ENCODE measurements at places on chromosomes 5 and 9.

DNA sequence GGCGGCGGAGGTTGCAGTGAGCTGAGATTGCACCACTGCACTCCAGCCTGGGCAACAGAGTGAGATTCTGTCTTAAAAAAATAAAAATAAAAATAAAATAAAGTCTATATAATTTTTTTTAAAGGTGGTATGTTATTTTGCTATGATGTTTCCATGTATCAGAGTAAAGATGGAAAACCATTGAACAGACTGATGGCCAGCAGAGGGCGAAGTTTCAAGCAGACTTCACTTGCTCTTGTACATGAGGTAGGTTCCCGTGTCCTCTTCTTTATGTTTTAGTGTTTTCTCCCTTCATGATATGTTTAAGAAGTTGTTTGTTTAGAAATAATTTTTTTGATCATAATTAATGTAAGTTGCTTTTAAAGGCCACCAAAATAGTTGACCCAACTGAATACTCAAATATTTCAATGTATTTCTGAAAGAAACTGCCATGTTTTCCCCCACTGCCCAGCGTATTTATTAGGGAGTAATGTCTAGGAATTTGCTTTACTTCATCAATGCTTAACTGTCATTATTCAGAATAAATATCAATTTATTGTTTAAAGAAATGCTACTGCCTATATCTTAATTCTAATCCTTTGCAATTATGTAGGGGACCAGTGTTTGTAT, 146.4 kb downstream of the HACD4 start:
- peak; percentile 65 for DNase-seq

DNA sequence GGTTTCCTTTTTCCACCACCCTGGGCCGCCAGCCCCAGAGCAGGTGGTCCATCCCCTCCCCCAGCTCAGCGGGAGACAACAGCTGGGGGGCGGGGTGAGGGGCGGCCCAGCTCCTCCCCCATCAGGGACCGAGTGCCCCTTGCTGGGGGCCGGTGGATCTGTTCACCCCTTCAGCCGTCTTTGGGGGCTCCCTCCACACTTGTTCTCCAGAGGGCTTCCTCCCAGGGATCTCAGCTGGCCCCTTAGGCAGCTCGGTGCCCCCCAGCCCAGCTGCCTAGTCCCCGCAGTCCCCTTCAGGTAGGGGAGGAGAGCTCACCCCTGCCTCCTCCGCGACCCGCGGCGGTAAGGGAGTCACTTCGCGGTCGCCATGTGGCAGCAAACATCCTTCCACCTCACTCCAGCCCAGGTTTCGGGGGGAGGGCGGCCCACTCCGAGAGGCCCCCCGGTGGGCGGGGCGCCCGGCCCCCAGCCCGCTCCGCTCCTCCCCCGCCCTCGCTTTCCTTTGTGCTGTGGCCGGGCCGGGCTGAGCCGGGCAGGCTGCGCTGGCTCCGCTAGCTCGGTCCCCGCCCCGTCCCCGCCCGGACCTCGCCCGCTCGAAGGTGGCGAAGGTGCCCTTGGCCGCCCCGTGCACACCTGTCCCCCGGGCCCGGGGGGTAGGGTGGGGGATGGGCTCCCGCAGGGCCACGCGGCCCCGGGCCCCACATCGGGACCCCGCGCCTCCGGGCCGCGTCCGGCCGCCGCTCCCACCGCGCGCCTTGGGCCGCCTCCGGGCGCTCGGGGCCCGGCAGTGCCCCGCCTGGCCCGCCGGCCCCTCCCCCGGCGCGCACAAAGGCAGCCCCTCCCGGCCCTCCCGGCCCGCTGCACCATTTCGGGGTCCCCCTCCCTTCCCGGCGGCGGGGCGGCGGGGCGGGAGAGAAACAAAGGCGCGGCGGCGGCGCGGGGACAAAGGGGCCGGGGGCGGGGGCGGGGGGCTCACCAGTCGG, 683 bp downstream of the DBN1 start:
- DNase-seq, result peak; percentile 66

- DNase-seq, result no peak
These were observed 33.0 kb downstream of the EGFLAM start for GRCh38 chr5:38291355-38291754.

- no peak for DNase-seq
These were observed 5.9 kb downstream of the PIK3R1 start for GRCh38 chr5:68221488-68221887.

- no peak for DNase-seq
These were observed 36.4 kb downstream of the ADAMTS12 start for GRCh38 chr5:33855396-33855795.

GRCh38 chr9:75880618-75881017, 9.9 kb upstream of the PCSK5 start:
- peak; percentile 12 for DNase-seq

GRCh38 chr9:131513177-131513576, 10.5 kb downstream of the POMT1 start:
- no peak for DNase-seq

DNA sequence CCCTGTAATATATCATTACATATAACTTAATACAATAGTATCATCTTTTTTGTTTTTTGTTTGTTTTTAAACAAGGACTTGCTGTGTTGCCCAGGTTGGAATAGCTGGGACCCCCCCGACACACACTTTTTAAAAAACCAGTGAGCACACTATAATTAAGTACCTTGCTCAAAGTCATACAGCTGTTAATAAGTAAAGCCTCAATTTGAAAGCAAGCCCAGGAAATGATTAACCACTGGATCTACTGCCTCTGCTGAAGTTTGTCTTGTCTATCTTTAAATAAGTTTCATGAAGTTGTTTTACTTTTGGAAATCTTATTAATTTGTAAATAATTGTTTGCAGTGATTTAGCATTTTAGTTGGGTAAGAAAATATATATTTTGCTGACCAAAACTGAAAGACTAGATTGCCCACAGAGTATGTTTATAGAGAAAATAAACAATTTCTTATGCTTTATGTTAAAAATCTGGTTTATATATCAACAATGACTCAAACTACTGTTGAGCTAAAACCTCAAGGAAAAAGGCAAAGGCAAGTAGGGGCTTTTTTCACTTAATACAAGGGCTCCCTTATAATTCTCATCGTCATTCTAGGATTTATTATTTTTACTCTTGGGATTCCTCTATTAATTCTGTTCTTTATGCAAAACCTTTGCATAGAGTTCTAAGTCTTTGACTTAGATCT, 5.8 kb upstream of the CARNMT1 start:
- DNase-seq, result peak; percentile 36
